Astrocyte of the cerebellum (primary cell): ENCODE measurements at places on chromosomes 1 and 21.

- DNase-seq, result peak; percentile 23
Observed at GRCh38 chr1:118042501-118042900, 113.0 kb downstream of the WDR3 start.

- no peak for DNase-seq
Observed at GRCh38 chr1:33361532-33362235, 40.8 kb upstream of the A3GALT2 start.

DNA sequence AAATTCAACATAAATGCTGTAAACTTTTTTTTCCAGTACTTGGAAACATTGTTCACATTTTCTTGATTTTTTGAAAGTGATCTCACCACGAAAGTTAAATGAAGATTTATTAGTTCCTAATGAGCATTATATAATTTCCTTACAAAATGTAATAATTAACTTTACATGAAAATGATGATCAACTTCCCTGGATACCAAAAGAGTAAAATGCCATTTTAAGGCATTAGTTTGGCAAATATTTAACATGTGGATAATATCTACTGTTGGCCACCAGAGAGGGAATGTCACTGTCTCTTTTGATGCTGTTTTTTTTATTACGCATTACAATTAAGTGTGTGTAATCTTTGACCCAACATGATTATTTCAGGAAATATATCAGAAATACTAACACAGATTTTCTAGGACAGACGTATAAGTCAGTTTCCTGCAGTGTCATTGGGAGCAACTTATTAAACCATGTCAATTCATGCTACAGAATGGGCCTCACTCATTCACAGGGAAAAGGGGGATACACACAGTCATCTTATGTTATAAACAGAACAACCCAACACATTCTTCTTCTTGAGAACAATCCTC lies 903.9 kb upstream of the ADGRL2 start:
- DNase-seq, result no peak

DNA sequence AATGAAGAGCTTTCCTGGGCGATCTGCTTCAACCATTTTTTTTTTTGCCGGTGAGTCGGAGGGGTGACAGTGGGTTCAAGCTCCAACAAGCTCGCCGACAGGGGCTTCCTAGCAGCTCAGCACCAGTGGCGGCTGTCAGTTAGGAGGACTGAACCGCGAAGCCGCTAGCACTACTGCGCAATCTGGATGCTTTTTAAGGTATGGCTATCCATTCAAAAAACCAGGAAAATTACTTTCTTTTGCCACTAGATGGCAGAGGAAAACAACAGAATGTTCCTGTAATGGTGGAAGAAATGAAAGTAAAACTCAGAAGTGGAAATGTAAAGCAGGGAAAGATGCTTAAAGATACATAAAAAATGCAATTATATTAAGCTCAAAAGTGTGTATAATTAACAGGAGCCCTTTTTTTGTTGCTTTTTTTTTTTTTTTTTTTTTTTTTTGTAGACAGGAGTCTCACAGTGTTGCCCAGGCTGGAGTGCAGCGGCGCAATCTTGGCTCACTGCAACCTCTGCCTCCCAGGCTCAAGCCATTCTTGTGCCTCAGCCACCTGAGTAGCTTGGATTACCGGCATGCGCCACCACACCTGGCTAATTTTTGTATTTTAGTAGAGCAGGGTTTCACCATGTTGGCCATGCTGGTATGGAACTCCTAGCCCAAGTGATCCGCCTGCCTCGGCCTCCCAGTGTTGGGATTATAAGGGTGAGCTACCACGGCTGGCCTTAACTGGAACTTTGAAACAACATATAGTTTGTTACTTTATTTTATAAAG lies 8.5 kb downstream of the KYAT3 start:
- peak; percentile 44 for DNase-seq

GRCh38 chr1:34975338-34975737 lies 9.8 kb downstream of the TMEM35B start:
- no peak for DNase-seq

- DNase-seq, result no peak
Observed at GRCh38 chr1:78658901-78659300, 9.3 kb downstream of the IFI44 start.

DNA sequence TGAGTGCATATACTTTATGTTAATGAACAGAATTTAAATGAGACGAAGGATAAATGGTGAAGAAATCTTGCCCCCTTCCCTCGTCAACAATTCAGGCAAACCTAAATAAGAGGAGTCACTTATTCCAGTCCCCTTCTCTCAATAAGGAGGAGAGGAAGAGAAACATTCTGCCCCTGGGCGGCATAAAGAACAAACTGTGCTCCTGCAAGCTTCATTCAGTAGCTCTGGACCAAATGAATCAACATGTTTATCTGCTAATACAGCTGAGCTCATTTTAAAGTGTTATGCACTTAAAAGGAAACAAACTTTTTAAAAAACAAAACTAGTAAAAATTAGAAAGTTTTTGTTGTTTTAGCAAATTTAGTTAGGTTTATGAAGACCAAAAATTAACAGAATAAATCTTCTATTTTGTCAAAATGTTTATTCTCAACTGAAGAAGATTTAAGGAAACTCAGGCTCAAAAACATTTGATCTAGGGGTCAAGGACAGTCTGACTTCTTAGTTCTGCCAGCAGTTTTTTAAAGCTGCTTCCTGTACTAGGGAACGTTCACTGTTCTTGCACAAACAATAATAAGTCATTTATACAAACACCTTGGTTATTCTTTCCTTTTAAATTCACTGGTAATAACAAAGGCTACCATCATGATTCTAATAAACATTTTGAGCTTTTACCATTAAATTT lies 58.3 kb downstream of the AKT3 start:
- DNase-seq, result no peak

DNA sequence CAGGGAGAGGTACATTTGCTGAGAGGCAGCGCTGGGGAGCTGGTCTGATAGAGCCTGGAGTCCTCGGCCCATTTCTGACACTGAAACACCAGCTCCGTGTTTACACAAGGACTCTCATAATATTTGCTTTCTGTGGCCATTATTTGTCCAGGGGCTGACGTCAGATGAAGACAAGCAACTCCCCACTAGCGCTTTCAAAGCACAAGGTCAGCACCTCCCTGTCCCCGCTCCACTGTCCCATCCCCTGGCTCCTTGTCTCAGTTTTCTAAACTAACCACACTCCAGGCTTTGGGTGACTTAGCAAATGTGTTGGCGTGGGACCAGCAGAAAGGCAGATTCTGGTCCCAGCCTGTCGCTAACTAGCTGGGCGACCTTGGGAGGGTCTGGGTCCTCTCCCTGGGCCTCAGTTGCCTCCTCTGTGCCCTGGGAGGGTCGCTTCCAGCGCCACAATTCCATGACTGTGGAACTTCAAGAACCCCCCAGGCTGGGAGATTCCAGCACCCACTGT lies 37.4 kb upstream of the ZBTB40 start:
- DNase-seq, result no peak

DNA sequence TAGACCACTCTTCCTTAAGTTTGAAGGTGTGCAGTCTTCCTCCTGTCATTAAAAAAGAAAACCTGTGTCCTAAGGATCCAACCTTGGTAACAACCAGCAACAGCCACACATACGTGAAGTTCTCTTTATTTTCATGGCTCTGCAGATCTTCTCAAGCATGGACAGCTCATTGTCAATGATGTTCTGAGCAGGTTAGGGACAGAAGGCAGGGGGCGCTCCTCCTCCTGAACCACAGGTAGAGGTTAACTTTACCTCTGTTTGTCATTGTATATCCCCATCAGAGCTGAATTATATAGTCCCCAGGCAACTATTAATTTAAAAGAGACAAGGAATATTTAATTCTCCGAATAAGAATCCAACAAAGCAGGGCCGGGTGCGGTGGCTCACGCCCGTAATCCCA lies 52.5 kb upstream of the CR2 start:
- DNase-seq, result no peak

DNA sequence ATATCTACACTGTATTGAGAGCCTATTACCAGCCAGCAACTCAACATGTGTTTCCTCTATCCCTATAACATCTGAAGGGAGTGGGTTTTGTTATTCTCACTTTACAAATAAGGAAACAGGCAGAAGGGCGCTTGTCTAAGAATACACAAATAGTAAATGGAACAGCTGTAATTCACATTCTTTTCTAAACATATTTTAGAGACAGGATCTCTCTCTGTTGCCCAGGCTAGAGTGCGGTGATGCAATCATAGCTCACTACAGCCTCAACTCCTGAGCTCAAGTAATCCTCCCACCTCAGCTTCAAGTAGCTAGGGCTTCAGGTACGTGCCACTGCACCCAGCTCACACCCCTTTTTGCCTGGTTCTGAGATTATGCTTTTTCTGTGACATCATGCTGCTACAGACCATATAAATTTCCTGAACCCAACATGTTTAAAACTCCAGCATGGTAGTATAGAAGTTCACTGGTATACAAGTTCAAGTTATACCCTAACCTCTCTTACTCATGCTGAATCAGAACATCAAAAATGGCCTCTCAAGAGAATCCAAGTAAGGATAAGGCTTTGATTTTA lies 8.6 kb upstream of the TACSTD2 start:
- DNase-seq, result no peak

DNA sequence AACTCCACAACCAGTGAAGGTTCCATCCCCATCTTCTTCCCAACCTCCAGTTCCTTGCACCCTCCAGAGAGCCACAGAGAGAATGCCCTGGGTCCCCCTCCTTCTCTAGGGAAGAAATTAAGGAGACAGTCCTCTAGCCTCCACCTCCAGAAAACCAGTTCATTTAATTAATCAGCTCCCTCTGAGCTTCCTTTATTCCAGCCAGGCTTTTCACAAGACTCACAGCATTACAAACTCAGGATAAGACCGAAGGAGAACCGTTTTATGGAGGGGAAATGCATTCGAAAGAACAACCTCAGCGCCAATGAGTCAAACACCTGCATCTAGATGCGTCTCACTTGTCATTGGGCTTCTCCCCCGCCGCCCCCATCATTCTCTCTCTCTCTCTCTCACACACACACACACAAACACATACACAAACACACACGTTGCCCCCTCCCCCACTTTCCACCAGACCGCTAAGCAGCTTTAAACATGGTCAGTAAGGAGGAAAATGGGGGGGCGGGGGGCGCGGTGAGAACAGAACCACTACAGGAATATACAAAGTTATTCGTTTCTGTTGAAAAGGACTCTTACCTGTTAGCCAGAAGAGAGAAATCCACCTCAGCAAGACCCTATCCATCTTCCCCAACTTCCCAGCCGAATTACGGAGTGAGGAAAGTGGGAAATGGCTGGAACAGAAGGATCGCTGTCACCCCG lies 544 bp downstream of the ILDR2 start:
- no peak for DNase-seq

- no peak for DNase-seq
Observed at GRCh38 chr1:151681923-151682322, 34.7 kb downstream of the CELF3 start.

DNA sequence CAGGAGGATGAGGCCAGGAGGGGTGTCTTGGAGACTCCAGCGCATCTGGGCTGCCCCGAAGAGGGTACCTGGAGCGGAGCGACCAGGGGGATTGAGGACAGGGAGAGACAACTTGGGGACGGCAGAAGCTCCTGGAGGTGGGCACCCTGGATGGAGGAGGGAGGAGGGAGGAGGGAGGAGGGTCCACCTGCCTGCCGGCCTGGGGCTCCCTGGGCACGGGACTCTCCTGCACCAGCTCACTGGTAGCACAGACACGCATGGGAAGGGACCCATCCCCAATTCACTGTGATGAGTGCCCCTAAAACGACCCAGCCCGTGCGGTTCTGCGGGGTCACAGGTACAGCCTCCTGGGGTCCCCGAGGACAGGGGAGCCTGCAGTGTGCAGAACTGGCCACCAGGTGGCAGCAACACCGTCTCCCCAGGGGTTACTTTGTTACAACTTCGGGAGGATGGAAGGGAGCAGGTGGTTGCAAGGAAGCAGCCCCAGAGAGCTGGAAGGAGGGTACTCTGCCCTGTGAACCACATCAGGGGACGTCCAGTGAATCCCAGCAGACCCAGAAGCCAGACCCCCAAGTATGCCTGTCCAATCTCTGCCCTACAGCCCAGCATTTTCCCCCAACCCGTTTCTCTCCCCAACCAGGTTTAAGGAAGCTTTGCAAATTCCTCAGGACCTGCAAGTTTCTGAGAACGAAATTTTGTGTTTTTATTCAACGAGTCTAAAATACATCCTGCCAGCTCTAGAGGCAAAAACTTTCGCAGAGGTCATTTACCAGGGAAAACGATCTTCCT lies 482.4 kb downstream of the NPHP4 start:
- peak; percentile 2 for DNase-seq

DNA sequence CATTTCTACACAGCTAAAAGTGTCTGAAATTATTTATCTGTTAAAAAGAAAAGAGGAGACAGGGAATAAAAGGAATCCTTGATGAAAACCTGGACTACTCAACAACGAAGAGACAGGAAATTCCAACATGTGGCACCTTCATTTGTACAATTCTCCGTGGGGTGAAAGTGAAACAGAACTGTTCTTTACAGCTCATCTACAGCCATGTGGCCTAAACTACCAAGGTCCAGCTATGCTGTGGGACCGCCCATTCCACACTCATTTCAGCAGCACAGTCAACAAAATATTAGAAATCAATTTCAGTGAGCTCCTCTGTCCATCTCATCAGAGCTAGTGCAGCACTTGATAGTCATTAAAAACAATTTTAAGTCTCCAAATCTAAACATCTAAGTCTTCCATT lies 44.0 kb downstream of the UBR4 start:
- no peak for DNase-seq

GRCh38 chr1:179083533-179083932 lies 1.7 kb downstream of the TOR3A start:
- no peak for DNase-seq

GRCh38 chr1:67646145-67647035 lies 38.6 kb upstream of the GADD45A start:
- peak; percentile 61 for DNase-seq

- no peak for DNase-seq
Observed at GRCh38 chr1:155009742-155010141, 7.1 kb downstream of the ZBTB7B start.

DNA sequence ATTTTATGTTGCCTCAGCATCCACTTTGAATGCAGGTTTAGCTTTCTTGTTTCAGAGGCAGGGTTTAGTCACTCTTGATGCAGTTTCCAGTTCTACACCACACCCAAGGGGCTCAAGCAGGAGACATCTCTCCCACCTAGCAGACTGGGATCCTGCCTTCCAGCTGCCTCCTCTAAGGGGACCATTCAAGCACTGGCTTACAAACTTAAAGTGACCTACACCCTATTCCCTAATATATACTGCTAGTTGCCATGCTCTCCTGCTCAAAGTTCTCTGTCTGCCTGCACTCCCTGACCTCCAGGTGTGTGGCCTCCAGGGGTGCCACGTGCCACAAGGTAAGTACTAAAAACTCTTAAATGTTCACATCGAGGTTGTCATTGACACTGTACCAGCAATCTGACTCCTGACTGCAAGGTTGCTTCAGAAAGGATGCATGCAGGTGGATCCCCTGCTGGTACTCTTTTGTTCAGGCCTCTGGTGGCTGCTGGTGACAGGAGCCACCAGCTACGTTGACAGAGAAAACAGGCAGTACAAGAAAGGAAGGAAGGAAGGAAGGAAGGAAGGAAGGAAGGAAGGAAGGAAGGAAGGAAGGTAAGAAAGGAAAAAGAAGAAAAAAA lies 185.9 kb downstream of the COQ8A start:
- DNase-seq, result no peak

- peak; percentile 50 for DNase-seq
Observed at GRCh38 chr21:37849506-37850102, 66.7 kb downstream of the KCNJ6 start.

- no peak for DNase-seq
Observed at GRCh38 chr1:231893400-231894102, 267.0 kb downstream of the DISC1 start.

- no peak for DNase-seq
Observed at GRCh38 chr1:227945891-227946623, 1.7 kb downstream of the WNT9A start.
